K562 (cell line): ENCODE measurements at places on chromosomes 12 and 14. TPM values are rescaled to one million over a fixed set of nuclear protein-coding genes. Genes with fewer than 3 reads are reported as not detected.
A peak's percentile ranks its signal among the peaks of the same experiment; 100 is the strongest.

DNA sequence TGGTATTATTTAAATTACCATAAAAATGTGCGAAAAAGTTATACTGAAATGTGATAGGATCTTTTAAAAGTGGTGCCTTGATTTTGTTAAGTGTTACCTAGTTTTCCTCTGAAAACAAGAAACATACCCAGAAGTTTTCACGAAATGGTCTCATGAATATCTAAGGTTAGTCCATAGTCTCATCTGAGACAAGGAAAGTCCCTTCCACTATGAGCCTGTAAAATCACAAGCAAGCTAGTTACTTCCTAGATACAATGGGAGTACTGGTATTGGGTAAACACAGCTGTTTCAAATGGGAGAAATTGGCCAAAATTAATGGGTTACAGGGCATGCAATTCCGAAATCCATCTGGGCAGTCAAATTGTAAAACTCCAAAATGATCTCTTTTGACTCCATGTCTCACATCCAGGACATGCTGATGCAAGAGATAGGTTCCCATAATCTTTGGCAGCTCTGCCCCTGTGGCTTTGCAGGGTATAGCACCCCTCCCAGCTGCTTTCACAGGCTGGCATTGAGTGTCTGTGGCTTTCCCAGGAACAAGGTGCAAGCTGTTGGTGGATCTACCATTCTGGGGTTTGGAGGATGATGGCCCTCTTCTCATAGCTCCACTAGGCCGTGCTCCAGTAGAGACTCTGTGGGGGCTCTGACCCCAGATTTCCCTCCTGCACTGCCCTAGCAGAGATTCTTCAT, 271.4 kb downstream of the NAV3 start:
- no peak overlapping the region for H3K27ac ChIP-seq
- no peak for DNase-seq
- H3K4me3 ChIP-seq = no peak overlapping the region
- H3K27me3 ChIP-seq = no peaks in the 10 kb centered on the region
- H3K4me1 ChIP-seq = no peaks in the 10 kb centered on the region

GRCh38 chr12:41944216-41944615, 200.5 kb downstream of the GXYLT1 start:
- no peak overlapping the region for H3K4me3 ChIP-seq
- no peaks in the 10 kb centered on the region for H3K36me3 ChIP-seq
- H3K27ac ChIP-seq = no peak overlapping the region
- H3K27me3 ChIP-seq = no peaks in the 10 kb centered on the region
- DNase-seq = no peak

GRCh38 chr12:119576118-119576810, 17.3 kb upstream of the TMEM233 start:
- H3K27me3 ChIP-seq = no peaks in the 10 kb centered on the region; the same call in 1 of the 3 replicates
- H3K4me1 ChIP-seq = no peaks in the 10 kb centered on the region
- no peak overlapping the region for H3K4me3 ChIP-seq
- no peaks in the 10 kb centered on the region for H3K36me3 ChIP-seq

GRCh38 chr12:3204730-3205531, 127.8 kb downstream of the TSPAN9 start:
- H3K4me3 ChIP-seq = no peak overlapping the region
- H3K4me1 ChIP-seq = peaks cover under 1% of the 10 kb centered on the region; the same call in 1 of the 2 replicates
- no peak for DNase-seq
- H3K27me3 ChIP-seq = no peaks in the 10 kb centered on the region
- H3K36me3 ChIP-seq = no peaks in the 10 kb centered on the region

DNA sequence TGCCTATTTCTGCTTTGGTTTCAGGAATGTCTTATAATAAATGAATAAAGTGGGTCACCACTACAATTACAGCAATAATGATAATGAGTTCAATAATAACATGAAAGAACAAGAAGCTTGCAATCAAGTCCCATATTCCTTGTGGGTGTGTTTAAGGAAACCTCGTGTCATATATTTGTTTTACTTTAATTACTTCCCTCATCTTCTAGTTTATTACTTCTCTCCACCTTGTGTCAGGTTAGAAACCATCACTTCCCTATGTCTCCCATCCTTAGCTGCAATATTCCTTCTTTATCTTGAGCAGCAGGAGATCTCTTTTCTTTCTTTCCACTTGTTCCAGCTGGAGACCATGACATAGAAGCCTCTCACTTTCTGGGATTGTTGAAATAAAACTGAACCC, 384.0 kb upstream of the TMEM132C start:
- H3K4me3 ChIP-seq = no peak overlapping the region
- H3K27ac ChIP-seq = no peak overlapping the region
- H3K4me1 ChIP-seq = no peaks in the 10 kb centered on the region

DNA sequence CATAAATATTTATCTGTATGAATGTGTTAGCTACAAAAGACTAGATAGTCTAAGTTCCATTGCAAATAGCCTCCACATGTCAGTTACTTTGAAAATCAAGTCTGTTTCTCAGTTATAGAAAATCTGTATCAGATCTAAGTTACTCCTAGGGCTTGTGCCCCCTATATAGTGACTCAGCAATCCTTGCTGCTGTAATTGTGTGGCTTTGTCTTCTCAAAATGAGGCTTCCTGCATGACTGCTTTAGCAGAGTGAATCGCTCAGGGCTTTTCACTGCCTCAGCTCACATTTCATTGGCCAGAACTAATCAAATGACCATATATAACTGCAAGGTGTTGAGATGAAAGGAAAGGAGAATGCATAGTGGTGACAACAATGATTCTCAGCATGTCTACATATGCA, 552.2 kb upstream of the STXBP6 start:
- no peaks in the 10 kb centered on the region for H3K36me3 ChIP-seq
- H3K27ac ChIP-seq = no peak overlapping the region
- H3K4me3 ChIP-seq = no peak overlapping the region
- H3K4me1 ChIP-seq = no peaks in the 10 kb centered on the region

DNA sequence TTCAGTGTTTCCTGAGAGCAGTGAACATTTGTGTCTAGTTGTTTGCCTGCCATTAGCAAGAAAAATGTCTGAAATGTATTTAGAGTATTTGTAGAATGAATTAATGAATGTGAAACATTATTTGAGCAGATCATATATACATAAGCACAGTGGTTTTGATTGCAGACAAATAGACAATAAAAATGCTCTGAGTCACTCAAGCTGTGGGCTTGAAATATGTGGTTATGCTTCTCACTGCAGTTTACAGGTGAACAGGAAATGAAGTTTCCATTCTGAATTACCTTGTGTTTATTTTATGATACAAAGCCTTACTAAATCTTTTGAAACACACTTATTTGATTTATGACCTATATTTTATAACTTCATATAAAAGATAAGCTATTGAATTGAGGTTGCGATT, 827.7 kb downstream of the TMTC2 start:
- H3K27ac ChIP-seq = no peak overlapping the region
- H3K36me3 ChIP-seq = no peaks in the 10 kb centered on the region
- H3K27me3 ChIP-seq = no peaks in the 10 kb centered on the region
- no peak for DNase-seq
- H3K4me3 ChIP-seq = no peak overlapping the region

GRCh38 chr14:81849714-81850113, 316.1 kb upstream of the SEL1L start:
- H3K4me1 ChIP-seq = no peaks in the 10 kb centered on the region
- no peak overlapping the region for H3K27ac ChIP-seq
- H3K27me3 ChIP-seq = no peaks in the 10 kb centered on the region
- no peaks in the 10 kb centered on the region for H3K36me3 ChIP-seq
- DNase-seq = no peak
- H3K4me3 ChIP-seq = no peak overlapping the region

DNA sequence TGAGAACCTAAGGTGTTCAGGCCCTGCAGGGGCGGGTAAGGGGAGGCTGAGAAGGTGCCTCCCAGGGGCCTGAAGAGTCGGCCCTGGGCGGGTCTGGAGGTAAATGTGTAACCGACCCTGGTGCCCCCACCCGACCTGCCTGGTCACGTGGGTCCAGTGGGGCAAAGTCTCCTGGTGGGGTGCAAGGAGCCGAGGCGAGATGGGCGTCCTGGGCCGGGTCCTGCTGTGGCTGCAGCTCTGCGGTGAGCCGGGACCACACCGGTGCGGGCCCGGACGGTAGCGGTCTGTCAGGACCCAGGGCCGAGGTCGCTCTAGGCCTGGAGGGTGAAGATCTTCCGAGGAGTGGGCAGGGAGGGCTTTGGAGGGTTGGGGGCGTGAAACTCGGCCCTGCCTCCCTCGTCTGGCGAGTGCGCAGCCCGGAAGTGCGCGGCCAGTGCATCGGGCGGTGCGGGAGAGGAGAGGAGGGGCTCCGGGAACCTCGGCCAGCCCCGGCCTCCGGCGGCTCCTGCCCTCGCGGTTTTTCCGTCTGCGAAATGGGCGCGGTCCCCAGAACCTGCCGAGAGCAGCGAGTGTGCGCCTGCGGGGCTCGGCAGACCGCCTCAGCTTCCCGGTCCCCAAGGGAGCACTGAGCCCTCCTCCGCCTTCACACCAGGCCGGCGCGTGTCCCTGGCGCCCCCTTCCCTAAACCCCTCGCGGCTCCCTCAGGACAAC, at the start of gene AMN:
Gene AMN (plus strand): TSS at position 174 of the 711 bp plus-strand sequence. CDS start 26 bp downstream, at position 200.
- H3K4me1 ChIP-seq = peaks cover 30% of the 10 kb centered on the region
- H3K27me3 ChIP-seq = peaks cover 10% of the 10 kb centered on the region; the same call in 1 of the 2 replicates
- H3K4me3 ChIP-seq = peak within 1 kb of the TSS; percentile 10; the same call in 1 of the 2 replicates
- peak; percentile 42 for DNase-seq
- no peaks in the 10 kb centered on the region for H3K36me3 ChIP-seq

DNA sequence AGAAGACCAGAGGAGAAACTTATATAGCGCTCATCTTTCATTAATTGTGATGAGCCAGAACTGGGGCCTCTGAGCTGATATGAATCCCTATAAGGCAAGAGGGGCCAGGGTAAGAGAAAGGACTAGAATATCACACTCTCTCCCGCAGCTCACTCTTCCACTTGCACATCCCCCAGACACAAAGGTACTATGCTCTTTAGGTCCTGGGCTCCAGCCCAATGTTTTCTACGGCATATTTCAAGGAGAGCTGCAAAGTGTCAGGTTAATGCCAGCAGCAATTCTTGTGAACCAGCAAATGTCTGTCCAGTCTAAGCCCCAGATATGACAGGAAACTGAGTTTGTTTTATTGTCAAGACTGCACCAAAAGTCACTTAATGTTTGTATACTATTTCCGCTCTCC, 29.4 kb downstream of the PPP2R5E start:
- H3K4me3 ChIP-seq = no peak overlapping the region
- H3K27ac ChIP-seq = no peak overlapping the region
- H3K4me1 ChIP-seq = no peaks in the 10 kb centered on the region

DNA sequence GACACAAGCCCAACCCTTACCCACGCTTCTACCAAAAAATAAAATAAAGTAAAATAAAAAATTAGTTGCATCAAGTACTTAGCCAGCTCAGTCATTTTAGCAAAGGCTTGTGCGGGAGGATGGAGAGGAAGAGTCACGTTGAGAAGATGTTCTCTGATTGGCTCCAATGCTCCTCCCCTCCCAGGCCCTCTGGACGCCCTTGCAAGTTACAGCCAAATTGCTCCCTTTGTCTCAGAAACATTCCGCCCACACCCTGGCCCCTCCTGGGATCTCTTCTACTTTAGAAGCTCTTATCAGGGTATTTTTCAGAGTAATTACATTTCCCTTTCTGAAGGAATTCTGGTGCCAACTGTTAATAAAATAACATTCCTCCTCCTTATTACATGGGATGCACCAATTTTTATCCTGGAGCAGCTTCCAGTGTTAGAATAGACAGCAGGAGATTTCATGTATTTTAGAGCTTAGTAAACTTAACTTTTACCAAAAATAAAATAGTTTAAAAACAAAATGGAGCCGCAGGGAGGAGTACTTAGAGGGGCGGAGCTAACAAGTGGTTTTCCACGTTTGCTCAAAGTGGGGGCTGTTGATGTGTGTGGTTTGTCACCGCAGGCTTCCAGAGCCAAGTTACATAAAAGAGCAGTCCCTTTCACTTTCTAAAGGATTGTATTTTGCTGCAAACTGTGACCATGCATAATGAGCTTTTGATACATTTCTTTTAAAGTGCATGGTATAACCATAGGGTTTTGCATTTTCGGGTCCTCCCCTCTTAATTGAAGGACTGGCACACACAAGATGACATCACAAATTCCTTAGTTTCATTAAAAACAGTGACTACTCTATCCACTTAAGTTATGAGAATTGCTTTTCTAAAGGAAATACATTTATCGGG, 71.7 kb upstream of the RAP1B start:
- no peaks in the 10 kb centered on the region for H3K27me3 ChIP-seq
- peak overlapping the region; percentile 45; the same call in 1 of the 3 replicates for H3K27ac ChIP-seq
- H3K4me3 ChIP-seq = no peak overlapping the region
- peak; percentile 19 for DNase-seq
- H3K36me3 ChIP-seq = no peaks in the 10 kb centered on the region
- peaks cover 12% of the 10 kb centered on the region for H3K4me1 ChIP-seq

DNA sequence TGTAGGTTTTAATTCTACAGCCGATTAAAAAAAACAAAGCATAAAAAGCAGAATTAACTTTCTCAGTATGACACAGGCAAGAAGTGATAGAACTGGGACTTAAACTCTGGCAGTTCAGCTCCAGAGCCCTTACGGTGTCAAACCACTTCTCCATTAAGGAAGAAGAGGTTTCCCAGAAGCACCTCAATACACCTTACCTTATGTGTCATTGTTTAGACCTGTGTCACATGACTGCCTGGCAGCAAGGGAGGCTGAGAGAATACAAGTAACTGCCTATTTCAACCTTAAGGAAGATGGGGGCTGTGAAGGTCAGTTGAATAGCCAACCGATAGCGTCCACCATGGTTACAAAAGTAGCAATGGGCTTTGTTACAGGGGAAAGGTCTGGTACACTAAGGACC, 54.6 kb upstream of the ARHGAP5 start:
- H3K4me3 ChIP-seq = no peak overlapping the region
- no peaks in the 10 kb centered on the region for H3K27me3 ChIP-seq
- no peaks in the 10 kb centered on the region; the same call in 2 of the 3 replicates for H3K4me1 ChIP-seq
- no peak for DNase-seq
- no peaks in the 10 kb centered on the region for H3K36me3 ChIP-seq

DNA sequence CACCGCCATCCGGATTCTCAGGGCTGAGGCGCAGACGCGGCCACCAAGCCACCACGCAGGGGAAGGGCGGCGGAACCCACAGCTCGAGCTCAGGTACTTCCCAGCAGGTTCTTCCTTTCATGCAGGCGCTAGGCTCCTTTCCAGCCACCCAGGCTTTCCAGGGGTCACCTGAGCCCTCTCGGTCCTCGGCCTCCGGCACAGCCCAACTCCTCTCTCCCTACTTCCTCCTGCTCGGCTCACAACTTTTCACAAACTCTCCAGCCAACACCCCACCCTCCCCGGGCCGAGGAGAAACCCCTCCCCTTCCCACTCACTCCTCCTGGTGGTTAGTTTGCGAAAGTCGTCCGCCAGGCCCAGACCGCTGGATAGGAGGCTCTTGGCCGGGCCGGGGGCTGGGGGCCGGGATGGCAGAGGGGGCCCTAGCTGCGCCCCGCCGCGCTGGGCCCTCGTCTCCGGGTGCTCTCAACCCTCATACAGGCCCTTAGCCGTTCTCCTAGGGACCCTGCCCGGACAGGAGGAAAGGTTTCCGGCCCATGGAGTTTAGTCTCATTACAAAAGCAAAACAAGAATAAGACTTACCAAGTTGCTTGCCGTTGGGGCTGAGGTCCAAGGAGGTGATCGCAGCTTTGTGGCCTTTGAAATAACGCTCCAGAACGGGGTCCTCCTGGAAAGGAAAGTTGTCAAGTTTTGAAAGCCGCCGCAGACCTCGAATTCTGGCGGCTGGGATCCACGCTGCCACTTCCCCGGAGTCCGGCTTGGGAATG, at the start of gene GALNT4:
Gene GALNT4 (minus strand): TSS at position 256 of the 764 bp plus-strand sequence. CDS start 247 bp downstream, at position 9.
- peaks cover 17% of the 10 kb centered on the region; the same call in 1 of the 3 replicates for H3K36me3 ChIP-seq
- peak within 1 kb of the TSS; percentile 99 for H3K27ac ChIP-seq
- H3K4me1 ChIP-seq = peaks cover 23% of the 10 kb centered on the region
- H3K27me3 ChIP-seq = no peaks in the 10 kb centered on the region

Gene RPAP3
- total RNA-seq = 54.1 and 57.1 TPM in 2 replicates

Gene ABCC9
- total RNA-seq = 0.11 and 0.40 TPM in 2 replicates

Gene CIDEB
- 0.07 and 0.35 TPM in 2 replicates for total RNA-seq

Gene CLEC6A
- total RNA-seq = not detected in 2 replicates
